Hematopoietic multipotent progenitor cell treated with erythropoietin and hydrocortisone succinate and interleukin-3 and kit ligand, for 8 days (in vitro differentiated cells): ENCODE measurements at places on chromosomes 2 and 18.

- DNase-seq: no peak
Measured at GRCh38 chr2:189602233-189602632, 21.6 kb upstream of the SLC40A1 start.

DNA sequence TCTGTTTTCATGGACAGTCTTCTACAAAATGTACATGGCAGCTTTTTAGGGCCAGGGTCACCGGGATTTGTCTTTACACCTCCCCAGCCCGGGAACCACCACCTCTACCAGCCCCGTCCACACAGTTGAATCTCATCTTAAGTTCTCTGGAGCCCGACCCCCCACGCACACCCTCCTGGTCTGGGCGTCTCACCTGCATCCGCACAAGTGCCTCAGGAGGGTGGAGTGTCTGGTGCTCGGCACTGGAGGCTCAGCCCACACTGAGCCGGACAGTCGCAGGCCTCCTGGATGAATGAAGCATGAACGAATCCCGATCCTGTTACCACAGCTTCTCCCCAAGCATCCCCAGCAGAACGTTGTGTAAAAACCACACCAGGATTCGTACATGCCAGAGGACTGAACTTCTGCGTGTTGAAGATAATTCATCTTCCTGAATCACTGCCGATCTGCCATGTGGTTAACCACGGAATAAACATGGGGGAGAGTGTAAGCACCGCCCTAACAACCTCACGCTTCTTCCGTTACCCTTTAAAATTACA, 162.0 kb downstream of the RTP5 start:
- peak; percentile 44 for DNase-seq

DNA sequence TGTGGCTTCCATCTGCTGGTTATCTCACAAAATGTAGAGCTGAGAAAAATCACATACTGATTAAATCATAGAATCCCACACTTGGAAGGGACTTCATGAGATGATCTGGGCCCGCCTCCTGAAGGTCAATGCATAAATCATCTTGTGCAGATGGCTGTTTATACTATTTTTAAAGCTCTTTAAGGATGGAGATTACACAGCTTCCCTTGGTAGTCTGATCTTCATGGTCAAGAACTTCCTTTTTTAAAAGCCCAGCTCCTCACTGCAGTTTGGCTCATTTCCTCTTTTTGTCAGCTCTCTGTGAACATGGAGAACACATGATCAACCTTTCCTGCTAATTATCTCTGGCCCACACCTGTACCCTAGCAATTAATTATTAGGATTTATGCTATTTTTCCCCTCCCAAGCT, 25.9 kb downstream of the GCG start:
- DNase-seq: peak; percentile 6

DNA sequence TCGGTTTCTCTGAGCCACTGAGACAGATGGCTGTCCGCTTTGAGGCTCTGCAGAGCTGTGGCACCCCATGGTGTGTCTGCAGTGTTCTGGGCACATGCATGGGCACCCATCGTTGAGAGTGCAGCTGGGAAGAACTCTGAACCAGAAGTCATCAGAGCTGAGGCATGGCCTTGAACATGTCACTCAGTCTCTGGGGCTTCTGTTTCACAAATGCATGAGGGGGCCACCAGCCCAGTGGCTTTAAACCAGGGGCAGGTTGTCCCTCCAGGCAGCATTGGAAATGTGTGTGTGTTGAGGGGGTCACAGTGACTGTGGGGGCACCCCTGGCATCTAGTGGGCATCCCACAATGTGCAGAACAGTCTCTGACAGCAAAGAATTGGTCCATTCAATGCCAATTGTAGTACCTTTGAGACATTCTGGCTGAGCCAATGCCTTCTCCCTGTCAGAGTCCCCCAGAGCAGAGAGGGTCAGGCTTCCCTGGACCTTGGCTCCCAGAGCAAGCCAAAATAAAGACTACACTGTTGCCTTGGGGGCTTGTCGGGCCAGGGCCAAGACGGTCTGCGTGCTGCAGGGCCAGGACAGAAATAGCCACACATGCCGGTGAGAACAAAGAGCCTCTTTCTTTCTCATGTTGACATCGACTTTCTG, 9.3 kb upstream of the PSMD1 start:
- DNase-seq: no peak

DNA sequence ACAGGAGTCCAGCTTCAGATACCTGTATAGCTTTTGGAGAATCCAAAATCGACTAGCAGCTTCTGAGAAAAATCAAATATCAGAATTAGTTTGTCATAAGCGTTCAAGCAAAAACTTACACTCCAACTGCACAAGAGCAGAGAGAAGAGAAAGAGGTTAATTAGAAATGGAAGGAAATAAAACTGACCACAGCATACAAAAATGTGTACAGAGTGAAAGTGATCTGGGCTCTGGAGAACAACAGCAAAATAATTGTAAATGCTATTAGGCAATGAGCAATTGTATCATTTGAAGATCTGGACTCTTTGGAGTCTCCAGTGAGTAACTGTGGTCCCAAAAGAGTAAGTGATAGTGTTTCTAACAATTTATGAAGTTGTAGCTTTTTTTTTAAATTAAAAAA, 867.3 kb downstream of the TRIB2 start:
- no peak for DNase-seq

- DNase-seq: no peak
Measured at GRCh38 chr18:41532344-41533086, 422.5 kb upstream of the PIK3C3 start.

DNA sequence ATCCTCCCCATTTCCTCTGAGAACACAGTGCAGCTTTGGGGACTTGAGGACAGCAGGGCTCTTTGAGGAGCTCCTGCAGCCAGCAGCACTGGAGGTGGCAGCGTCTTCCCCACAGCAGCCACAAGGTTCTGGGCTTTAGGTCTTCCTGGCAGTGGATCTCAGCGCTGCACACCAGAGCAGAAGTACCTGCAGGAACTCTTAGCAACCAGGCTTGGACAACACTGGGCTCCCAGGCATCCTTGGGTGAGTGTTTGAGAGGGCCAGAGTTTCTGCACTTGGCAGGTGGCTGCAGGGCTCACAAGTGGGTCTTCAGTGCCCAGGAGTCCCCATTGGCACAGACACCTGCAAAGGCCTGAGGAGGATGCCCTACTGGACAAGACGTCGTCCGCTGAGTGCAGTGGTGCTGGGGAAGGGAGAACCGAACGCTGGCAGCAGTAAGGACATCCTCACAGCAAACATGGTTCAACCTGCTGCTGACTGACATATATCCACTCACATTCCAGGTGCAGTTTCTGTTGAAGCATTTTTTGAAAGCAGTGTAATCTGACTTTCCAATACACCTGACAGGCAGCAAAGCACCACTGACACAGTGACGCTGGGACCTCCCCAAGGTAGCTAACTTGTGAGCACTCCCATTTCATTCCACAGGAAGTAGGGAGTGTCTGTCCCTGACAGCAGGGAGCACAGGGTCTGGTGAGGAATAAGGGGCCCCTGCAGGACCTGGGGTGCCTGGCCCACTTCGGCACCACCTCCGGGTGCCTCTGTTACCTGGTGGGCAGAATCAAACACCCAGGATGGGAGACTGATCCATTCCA, 149.9 kb upstream of the COPS8 start:
- no peak for DNase-seq

GRCh38 chr2:216787851-216788540, 71.9 kb downstream of the TNP1 start:
- no peak for DNase-seq

DNA sequence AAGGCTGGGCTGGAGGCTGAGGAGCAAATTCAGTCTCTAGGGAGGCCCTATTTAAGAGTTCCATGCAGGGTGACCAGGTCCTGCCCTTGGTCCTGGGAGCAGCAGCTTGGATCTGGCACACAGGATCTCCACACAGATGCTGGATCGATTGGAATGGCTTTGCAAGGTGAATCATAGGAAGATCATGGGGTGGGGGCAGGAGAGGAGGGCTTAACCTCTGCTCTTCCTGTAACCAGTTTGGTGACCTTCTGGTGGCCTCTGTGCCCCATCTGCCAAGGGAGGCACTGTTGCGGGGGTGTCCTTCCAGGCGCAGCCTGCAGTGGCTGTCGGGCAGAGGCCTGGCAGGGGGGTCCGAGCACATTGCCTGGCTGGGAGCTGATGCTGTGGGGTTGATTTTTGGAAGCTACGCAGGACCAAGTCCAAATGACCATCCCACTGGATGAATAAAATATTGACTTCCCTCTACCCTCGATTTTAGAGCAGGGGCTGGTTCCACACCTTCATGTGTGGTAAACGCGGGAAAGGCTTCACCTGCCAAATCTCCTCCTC, 79.7 kb downstream of the EDAR start:
- no peak for DNase-seq

- DNase-seq: no peak
Measured at GRCh38 chr2:85773692-85774091, 19.9 kb downstream of the ATOH8 start.

DNA sequence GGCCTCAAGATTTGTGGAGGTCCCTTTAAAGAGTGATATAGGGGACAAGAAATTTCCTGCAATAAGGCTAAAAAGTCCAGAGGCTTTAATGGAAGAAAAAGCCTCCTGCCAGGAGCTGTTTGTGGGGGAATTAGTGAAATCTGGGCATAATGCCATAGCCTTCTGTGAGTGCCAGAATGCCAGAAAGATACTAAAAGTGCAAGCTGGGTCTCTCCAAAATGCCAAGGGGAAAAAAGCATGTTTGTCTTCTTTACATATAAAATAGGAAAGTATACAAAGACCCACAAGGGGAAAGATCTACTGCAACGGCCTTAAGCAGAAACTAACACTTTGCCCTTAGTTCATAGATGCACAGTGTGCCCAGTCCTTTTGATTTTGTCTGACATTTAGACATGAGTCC, 647.7 kb upstream of the ZNF804A start:
- no peak for DNase-seq

- no peak for DNase-seq
Measured at GRCh38 chr18:26646901-26647300, 98.5 kb upstream of the KCTD1 start.

GRCh38 chr2:134469516-134470115, 215.7 kb downstream of the MGAT5 start:
- no peak for DNase-seq

DNA sequence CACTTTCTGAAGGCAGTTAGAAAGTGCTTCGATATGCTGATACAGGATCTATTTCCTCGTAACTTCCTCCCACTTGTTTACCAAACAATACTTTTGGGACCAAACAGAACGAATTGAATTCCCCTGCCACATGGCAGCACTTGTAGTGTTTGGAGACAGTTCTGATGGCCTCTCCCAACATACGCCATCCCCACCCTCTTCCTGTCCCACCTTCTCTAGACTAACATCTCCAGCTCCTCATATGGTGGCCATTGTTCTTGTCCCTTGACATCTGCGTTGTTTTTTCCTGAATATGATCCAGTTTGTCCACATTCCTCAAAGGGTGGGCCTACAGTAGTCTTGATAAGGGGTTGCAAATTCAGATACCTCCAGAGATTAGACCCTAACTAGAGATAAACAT, 53.4 kb upstream of the ANKRD44 start:
- DNase-seq: no peak

GRCh38 chr18:49933530-49934128, 120.3 kb upstream of the ACAA2 start:
- no peak for DNase-seq
